ENCODE measurements at places on chromosomes 2 and 18.

DNA sequence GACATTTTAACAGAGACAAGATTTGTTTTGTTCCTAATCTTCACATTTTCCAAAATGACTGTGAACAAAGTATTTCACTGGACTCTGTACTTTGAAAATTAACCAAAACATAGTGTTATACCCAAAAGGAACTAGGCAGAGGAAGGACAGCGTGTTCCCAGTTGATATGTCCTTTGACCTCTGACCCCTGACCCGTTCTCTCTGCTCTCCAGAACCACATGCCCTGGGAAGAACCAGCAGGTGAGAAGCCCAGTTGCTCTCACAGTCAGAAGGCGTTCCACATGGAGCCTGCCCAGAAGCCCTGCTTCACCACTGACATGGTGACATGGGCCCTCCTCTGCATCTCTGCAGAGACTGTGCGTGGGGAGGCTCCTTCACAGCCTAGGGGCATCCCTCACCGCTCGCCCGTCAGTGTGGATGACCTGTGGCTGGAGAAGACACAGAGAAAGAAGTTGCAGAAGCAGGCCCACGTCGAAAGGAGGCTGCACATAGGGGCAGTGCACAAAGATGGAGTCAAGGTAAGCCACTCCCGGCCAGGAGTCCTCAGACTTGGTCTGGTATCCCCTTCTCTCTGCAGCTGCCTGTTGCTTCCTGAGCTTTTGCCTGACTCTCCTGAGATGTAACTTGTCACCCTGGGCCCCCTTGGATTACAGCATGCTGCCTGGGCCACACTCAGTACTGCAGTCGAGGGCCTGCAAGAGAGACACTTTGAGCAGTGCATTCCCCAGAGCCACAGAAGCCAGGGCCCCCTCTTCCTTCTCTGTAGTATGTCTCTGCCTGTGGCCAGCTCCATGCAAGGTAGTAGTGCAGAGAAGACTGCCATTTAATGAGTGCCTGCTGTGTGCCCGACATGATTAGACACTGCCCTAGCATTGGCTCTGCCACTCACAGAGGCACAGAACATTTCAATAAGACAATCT is 94.3 kb downstream of the ARHGEF4 start:
- DNase-seq = no peak

DNA sequence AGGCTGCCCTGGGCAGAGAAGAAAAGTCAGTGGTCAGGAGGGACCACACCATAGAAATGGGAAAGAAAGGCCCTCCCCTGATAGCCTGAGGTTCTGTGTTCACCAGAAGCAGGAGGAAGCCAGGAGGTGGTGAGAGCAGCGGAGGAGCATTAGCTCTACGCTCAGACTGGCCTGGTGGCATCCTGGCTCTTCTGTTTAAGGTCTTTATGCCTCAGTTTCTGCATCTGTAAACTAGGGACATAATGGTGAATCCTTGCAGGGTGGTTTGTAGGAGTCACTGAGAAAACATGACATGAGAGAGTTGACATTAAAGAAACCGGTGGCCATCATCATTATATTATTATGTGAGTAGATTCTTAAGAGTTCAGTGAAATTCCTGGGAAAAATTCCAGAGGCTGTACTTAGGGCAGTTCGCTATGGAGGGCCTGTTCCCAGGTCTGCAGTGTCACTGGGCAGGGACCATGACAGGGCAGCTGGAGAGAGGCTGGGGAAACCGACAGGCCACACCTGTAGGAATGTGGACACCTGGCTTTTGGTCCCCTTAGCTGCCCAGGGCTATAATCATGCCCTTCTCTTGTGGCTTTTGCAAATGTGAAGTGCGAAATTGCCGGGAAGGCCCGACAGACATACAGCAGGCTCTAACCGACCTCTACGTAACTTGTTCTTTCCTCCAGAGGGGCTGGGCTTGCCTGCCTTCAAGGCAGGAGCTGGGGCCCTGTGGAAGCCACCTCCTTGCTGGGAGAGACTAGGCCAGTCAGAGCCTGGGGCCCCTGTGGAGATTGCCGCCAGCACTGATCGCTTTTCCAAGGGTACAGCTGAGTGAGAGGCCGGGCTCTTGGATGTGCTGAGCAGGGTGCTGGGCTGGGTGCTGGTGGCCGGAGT is 31.0 kb downstream of the GLI2 start:
- DNase-seq = no peak

- no peak for DNase-seq
Observed at GRCh38 chr18:44818668-44819403, 138.1 kb downstream of the SETBP1 start.

- DNase-seq = no peak
Observed at GRCh38 chr2:3241971-3242746, 135.5 kb downstream of the EIPR1 start.

- no peak for DNase-seq
Observed at GRCh38 chr2:126317790-126318431, 338.0 kb upstream of the GYPC start.

DNA sequence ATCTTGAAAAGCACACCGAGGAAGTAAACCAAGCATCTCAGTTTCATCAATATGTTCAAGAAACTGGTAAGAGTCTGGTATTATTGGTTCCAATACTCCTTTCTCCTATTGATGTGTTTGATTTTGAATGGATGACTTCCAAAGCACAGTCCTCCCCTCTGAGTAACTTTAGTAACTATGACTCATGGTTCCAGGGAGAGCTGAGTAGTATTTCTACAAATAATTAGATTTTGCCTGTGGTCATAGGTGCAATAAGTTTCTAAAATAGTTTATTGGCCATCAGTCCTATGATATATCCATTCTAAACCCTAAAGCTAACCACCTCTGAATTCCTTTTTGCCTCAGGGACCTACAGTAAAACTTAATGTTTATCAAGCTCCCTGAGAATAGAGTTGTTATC is 352.4 kb downstream of the XIRP2 start:
- no peak for DNase-seq

DNA sequence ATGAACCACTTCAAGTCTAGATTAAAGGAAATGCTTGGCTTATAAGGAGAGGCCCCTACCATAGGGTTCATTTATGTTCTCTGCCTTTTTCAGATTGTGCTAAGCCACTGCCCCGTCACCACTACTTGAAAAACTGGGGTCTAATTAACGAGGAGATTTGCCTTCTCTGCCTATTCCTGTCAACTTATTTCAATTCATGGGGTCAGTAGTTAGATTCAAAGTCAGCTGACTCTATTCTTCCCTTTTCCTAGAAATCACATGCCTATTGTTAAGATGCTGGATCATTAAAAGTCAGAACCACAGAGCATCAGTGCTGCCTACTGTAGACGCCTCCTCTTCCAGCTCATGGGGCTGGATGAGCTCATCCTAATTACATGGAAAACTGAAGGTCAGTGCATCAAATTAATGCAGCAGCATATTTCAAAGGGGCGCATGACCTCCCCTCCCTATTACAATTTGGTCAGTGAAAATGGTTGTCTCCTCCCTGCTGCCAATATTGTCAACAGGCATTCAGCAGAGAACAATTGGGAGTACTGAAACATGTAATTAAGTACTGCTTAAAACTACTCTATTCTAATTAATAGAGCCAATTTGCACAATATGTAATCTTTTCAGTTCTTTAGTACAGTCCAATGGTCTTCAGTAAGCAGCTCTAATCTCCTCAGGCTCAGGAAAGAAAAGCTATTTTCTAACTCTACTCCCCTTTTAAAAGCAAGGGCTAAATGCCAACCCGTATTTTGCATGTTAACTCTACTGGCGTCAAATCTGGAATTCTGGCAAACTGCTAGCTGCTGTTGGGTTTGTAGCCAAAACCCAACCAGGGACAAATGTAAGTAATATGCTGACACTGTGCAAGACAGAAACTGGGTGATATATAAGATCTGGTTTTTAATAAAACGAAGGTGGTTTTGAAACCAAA is 117.4 kb upstream of the ITGB6 start:
- DNase-seq = no peak

DNA sequence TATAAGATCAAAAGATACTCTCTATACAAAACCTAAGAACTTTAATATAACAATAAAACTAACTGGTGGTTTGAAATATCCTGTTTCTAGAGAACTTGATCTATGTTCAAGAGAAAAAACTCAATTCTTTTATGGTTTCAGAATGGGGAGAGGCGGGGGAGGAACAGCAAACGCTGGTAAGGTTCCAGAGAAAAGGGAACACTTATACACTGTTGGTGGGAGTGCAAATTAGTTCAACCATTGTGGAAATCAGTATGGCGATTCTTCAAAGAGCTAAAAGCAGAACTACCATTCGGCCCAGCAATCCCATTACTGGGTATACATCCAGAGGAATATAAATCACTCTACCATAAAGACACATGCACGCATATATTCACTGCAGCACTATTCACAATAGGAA is 17.2 kb downstream of the FAM98A start:
- no peak for DNase-seq

DNA sequence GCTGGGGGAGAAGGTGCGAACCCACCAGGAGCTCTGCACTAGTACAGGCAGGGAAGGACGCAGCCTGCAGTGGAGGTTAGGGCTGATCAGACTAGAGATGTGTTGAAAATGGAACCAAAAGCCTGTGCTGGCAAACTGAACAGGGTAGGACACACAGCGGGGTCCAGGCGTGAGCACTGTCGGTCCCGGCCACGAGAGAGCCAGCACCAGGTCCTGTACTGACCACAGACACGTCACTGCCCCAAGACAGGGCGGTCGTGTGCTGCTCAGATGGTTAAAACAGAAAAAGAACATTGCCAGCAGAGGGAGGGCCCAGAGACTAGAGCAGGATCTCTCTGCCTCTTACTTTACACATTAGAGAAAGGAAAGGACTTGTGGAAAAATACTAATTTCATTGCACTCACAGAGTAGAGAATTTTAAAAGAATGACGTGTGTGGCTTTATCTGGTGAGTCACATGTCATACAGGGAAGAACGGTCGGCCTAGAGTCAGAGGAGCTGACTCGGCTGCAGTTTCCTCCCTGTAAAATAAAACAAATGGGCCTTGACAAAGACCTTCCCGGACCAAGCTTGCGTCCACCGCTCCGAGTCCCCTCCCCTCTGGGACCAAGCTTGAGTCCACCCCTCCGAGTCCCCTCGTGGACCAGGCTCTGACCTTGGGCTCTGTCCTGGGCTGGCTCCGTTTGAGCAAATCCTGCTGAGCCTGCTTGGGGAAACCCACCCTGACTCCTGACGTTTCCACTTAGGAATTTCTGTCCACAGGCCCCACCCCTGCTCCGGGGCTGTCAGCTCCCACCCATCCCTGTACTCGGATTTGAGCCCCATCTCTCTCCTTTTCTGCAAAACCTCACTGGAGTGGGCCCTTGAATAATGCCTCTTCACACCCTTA is 16.7 kb upstream of the ADI1 start:
- DNase-seq = no peak

GRCh38 chr18:31229829-31230228 is 67.2 kb upstream of the DSC1 start:
- no peak for DNase-seq

DNA sequence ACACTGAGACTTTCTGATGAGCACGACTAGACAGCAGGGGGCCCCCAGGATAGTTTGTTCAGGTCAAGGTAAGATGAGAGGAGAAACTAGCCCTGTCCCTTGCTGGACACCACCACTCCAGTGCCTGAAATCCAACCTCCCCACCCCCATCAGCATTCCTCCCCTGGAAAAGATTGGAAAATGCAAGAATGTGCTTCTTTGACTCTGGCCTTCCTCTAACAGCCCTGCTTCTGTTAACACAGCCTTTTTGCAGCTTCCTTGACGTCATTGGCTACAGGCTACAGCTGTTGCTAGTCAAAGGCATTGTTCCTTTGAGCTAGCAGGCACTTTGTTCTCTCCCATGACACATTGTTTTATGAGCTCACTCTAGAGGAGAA is 20.1 kb upstream of the LTBP1 start:
- no peak for DNase-seq

DNA sequence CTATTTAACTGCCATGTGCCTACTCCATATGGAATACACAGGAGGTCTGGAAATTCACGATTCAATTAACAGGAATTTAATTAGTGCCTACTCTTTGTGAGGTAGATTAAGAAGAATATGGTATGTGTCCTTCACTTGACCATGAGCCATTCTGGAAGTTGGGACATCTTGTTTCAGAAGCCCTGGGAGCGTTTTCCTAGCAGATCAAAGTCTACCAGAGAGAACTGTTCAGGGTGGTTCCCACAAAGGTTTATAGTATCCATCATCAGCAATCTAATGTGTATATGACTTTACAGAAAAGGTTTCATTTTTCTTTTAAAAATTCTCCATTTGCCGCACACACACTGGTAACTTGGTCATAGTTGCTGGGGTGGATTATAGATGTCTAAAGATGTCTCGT is 159.1 kb downstream of the LRRTM1 start:
- DNase-seq = no peak

Data from stimulated activated CD4-positive, alpha-beta T cell treated with anti-CD3 and anti-CD28 coated beads, Interleukin-15, amount 100 ng/mL, for 48 hours (primary cell).